HFF-Myc (cell line): ENCODE measurements at places on chromosomes 5 and 9.

DNA sequence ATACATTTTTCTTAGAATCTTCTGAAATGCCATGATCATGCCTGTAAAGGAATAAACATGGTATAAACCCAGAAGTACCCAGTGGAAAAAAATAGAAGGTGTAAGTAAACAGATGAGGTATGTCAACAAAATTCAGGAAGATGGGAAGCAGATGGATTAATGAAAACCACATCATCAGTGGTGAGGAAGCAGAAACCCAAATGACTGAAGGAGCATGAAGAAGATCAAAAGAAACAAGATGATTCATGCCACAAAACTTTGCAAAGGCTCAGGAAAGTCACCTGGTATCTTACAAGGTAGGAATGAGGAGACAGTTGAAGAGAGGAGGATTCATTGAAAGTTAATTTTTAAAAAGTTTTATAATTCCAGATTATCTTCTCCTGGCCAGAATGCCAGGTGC, 132.8 kb upstream of the PAPPA start:
- DNase-seq = no peak

DNA sequence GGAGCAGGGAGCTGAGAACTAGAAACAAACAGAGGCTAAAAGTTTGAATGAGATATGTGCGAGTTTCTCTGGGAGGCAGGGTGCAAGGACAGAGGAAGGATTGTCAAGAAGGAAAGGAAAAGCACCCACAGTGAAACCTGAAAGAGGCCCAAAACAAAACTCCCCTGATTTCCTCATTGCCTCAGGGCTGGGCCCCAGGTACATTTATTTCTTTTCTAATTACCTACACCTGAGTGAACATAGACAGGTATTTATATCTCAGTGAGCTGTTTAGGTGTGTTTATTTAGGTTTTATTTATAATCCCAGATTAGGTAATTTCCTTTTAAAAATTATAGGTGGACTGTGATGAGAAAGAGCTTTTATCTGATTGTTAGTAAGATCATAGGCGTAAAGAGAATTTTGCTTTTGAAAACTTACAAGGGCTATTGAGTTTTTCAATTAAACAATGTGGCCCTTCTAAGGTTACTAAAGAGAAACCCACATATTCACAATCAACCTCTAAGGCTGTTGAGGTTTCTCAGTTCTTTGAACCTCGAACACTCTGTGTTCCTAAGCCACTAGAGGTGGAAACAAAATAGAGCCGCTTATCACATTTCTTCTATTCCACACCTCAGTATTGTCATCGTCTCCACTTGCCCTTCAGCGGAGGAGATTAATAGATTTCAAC, 344.8 kb downstream of the ZNF608 start:
- DNase-seq = no peak

GRCh38 chr9:109574061-109574882, 76.2 kb upstream of the PTPN3 start:
- peak; percentile 32 for DNase-seq

GRCh38 chr9:92208693-92209524, 84.6 kb downstream of the IARS1 start:
- DNase-seq = no peak
